ENCODE measurements at places on chromosomes 1 and 21. TPM values are rescaled to one million over a fixed set of nuclear protein-coding genes. Genes with fewer than 3 reads are reported as not detected.

DNA sequence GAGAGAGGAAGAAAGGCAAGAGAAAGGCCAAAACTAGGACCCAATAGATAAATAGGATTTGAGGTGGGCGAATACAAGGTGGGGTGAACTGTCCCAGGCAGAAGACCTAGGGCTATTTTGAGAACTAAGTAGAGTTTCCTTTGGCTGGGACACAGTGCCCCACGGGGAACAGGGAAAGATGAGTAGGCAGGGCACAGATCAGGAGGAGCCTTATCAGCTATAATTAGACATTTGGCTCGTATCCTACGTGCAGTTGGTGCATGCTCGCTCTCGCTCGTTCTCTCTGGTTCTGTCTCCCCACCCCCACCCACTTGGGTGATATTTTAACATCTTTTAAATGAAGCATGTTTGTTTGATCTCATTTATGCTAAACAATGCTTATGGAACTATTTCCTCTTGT, 235.0 kb upstream of the JUN start:
- no peak for DNase-seq

DNA sequence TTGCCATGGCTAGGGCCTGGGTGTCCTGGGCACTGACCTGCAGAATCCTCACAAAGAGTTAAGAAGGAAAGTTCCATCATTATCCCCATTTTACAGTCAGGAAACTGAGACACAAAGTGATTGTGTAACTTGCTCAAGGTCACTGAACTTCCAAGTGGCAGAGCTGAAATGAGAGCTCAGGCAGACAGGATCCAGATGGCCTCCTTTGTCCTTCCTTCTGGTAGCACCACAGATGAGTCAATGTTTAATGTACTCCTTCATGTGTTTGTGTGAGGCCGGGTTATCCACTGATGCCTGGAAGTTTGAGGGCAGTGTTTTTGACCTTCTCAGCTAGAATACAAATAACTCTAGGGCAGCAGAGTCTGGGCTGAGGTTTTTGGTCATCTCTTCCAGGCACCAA, 207.0 kb downstream of the TNR start:
- no peak for DNase-seq

GRCh38 chr1:17826165-17826488, 71.0 kb downstream of the ACTL8 start:
- DNase-seq, result no peak

DNA sequence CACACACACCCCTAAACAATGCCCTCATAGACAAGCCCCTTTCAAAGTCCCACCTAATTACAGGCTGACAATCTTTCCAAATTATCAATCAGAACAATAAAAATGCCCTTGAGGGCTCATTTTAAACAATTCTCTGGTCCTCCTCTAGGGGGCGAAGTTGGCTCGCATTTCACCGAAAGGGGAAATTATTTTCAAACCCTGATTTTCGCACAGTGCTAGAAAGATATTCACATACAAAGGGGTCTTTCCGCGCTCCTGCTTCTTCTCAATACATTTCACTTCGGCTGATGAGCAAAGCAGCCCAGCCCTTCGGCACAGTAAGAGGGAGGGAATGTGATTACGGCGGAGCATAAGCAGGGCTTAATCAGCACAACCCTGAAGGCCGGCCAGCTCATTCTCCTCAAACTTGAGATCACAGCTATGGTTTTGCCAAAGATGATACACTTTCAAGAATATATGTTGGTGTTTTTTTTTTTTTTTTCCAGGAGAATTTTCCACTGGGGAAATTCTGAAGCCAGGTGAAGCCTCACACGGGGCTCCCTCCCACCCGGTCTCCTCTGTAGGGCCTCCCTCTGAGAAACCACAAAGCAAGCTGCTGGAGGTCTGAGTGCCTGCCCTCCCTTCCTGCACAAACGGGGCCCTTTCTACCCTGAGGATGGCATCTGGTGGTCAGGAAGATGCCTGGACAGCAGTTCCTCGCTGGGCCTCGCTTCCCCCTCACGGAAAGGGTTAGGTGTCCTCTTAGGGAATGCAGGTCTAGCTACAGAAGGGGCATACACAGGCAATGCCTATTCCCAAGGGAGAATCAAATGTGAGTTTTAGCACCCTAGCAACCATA, 66.9 kb downstream of the GNG12 start:
- DNase-seq, result no peak

DNA sequence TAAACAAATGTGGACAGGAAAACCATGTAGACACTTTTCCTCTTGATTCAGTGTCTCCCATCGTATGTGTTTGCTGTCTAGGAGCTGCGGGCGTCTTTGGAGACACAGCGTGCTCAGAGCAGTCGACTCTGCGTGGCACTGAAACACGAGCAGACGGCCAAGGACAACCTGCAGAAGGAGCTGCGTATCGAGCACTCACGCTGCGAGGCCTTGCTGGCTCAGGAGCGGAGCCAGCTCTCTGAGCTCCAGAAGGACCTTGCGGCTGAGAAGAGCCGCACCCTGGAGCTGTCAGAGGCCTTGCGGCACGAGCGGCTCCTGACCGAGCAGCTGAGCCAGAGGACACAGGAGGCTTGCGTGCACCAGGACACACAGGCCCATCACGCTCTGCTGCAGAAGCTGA, 27.2 kb upstream of the DIP2A start:
- no peak for DNase-seq

GRCh38 chr1:225253784-225254183, 174.1 kb downstream of the LBR start:
- DNase-seq, result no peak

DNA sequence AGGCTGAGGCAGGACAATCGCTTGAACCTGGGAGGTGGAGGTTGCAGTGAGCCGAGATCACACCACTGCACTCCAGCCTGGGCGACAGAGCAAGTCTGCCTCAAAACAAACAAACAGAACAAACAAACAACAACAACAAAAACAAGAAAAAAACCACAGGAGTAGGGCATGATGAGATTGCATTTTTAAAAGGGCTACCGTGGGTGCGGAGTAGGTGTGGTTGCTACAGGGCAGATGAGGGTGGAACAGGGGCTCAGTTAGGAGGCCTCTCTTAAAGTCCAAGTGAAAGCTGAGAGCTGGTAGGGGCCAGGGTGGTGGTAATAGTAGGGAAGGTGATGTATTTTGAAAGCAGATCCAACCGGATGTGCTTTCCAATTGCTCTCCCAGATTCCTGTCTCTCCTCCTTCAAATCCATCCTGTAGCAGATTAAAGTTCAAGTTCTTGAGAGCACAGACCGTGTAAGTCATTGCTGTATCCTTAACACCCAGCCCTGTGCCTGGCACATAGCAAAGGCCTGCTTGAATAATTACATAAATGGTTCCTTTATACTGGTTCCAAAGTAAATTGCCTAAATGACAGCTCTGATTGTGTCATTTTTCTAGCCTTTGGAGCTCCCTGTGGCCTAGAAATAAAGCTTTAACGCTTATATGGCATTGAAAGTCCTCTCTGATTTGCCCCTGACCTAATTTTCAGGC, 4.2 kb upstream of the LINGO4 start:
- DNase-seq, result no peak

GRCh38 chr1:239263801-239264200, 122.6 kb upstream of the CHRM3 start:
- no peak for DNase-seq

- DNase-seq, result no peak
These were observed 7.2 kb downstream of the ATP1B1 start for GRCh38 chr1:169113613-169114119.

GRCh38 chr1:202966006-202966898, 805 bp downstream of the CYB5R1 start:
- no peak for DNase-seq

DNA sequence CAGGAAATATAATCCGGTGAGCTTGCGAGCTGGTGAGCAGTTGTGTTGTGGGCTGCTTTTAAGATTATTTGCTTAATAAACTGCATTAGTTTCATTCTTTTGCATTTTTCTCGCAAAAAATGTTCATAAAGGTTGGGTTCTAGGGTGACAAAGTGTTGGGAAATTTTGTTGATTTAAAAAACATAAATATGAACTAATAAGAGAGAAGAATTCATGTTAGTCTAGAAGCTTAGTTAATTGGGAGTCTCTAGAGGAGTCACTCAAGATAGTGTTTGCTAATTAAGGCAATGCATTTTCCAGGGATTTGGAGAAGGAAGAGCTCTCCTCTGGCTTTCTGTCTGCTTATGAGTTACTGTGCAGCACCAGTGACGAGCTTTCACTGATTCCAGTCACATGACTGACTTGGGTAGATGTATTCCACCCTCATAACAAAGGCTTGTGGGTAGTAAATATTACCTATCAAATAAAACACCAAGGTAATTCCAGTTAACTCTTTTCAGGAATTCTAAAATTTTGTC, 417.0 kb downstream of the PTBP2 start:
- no peak for DNase-seq

DNA sequence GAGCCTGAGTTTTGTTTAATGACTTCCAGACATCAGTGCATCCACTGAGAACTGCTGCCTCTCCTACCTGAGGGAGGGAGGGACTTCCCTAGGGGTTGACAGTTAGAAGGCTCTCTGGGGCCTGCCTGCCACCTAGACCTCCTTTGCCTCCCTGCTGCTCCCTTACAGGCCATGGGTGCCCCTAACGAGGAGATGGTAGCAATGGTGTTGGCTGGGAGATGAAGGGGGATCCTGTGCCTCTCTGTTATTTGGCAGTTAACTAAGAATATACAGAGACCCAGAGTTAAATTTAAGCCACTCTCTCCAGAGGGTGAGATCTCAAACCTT, 66.1 kb downstream of the UBE2U start:
- DNase-seq, result no peak

DNA sequence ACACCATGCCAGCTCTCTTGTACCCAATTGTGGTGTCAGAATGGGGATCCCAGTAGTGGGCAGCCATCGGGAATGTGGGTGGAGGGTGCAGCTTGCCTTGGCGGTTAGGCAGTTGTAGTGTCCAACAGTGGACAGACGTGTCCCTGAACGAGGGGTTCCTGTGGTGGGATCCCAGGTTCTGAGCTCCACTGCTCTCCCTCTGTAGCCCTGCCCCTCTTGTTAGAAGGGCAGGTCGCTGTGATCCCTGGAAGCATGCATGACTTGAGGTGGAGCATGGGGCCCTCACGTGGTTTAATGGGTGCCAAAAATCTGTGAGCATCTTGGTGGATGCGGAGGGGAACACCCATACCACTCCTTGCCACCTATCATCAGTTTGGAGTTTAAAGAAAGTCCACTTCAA, 4.3 kb downstream of the GALNT2 start:
- no peak for DNase-seq

DNA sequence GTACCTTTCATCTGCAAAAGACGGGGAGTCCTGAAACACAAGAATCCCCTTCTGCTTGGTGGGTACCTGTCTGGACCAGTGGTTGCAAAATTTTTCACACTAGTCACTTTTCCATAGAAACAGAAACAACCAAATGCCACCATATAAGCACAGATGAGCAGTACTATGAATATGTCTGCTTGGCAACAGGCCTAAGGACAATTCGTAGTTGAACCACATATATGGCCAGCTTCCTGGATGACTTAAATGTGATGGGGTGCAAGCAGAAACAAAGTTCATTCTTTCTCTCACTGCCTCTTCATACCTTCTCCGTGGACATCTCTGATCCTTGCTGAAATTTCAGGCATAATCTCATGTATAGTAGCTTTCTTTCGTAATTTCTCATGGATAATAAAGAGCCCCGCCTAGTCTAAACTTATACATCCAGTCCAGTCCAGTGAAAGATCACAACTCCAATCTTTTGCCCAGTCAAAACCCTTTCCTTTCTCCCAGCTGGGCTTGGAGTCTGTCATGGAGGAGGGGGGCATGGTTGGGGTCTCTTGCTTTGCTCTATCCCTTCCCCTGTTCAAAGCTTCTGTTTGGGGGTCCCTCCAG, 7.0 kb downstream of the FCAMR start:
- no peak for DNase-seq

TRABD2B gene
- not detected for total RNA-seq

FMN2 gene
- total RNA-seq, result not detected

DIO1 gene
- total RNA-seq, result not detected

FAM131C gene
- 0.57 TPM for total RNA-seq

GRHL3 gene
- not detected for total RNA-seq

All from activated T-helper 1 cell treated with anti-CD3 and anti-CD28 coated beads, Interleukin-12 subunit alpha, Interleukin-12 subunit beta, Interleukin-2, Interleukin-4 antibody, amounts not matched to agents 30 ng/mL and 10 ng/mL and 1 ng/mL, durations not matched to agents 14 hours and 24 hours and 36 hours (primary cell).